Hindlimb muscle (tissue), 1 donor: ENCODE measurements at places on chromosomes 5 and 9. TPM values are rescaled to one million over a fixed set of nuclear protein-coding genes. Genes with fewer than 3 reads are reported as not detected.

Gene LTC4S
- polyA plus RNA-seq = 2.8 TPM

GRCh38 chr9:17571825-17572224 lies 7.0 kb upstream of the SH3GL2 start:
- no peak for DNase-seq

DNA sequence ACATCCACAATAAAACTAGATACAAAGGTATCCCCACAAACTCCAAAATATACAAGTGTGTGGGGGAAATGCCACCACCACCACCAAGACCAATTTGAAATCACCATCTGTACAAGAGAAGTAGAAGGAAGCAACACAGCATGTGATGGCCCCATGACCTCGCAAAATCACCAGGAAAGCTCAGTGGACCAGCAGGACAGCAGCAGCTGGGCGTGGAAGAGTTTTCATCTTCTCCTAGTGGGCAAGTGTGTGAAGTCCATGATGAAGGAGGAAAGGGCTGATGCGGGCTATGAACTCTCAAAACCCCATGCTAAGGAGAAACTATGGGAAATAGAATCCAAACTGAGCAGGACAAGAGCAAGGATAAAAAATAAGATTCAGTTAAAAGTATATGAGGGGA lies 58.1 kb downstream of the GOLPH3 start:
- DNase-seq = no peak

DNA sequence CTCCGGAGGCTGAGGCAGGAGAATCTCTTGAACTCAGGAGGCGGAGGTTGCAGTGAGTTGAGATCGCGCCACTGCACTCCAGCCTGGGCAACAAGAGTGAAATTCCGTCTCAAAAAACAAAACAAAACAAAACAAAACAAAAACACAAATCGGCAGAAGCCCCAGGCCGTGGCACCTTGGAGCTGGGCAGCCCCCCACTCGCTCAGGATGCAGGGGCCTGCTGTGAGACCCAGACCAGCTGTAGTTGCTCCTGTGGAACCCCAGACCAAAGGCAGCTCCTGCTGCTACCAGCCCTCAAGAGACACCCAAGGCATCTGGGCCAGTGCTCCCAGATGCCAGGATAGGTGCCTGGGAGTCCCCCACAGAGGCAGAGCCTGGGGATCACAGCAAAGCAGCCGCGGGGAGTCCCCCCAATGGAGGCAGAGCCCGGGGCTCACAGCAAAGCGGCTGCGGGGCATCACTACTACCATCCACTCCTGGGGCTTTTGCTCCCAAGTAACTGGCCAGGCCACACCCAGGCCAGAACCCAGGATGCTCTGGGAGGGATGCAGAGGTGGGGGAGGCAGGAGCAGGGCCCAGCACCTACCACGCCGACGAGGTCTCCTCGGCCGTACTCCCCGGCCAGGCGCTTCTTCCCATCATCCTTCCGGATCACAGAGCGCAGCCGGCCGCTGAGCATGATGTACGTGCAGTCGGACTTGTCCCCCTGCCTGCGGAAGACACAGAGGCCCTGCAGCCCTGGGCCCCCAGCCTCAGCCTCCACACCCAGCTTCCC lies 37.7 kb upstream of the NSMF start:
- no peak for DNase-seq

DNA sequence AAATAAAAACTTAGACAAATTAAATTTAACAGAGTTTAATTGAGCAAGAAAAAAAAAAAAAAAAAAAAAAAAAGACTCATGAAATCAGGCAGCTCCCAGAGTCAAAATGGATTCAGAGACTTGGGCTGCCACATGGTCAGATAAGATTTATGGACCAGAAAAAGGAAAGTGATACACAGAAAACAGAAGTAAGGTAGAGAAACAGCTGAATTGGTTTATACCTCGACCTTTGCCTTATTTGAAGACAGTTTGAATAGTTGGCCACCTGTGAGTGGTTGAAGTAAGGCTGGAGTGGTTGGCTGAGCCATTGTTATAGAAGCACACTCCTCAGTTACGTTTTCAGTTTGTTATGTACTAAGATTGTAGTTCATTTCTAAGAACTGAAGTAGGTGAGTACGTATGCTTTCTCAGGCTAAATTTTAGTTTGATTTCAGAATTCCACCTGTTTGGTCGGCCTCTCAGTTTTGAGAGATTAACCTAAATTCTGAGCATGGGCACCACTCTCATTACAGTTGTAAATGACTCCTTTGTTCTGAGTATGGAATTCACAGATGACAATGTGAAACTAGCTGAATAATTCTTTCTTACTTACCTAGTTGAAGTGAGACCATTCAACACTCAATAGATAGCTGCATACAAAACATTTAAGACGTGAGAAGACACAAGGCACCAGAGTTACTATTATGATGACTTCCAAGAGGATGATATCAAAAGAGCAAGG lies 149.0 kb downstream of the AOPEP start:
- DNase-seq = no peak

DNA sequence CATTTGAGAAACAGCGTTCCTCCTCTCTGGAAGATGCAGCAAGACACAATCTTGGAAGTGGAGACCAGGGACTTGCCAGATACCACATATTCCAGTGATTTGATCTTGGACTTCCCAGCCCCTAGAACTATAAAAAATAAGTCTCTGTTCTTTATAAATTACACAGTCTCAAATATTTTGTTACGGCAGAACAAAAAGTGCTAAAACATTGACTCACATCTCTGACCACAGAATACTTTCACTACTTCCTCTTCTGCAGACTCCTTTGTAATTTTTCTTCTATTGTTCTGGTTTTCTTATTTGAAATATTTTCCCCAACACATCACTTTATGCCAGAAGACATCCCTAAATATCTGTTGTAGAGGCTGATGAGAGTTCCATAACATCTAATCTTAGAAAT lies 706.1 kb upstream of the CDH18 start:
- no peak for DNase-seq
